ENCODE measurements at places on chromosomes 11 and 22. TPM values are rescaled to one million over a fixed set of nuclear protein-coding genes. Genes with fewer than 3 reads are reported as not detected.

The EWSR1 gene
- 105 TPM for polyA plus RNA-seq

The OR51B2 gene
- not detected for polyA plus RNA-seq

DNA sequence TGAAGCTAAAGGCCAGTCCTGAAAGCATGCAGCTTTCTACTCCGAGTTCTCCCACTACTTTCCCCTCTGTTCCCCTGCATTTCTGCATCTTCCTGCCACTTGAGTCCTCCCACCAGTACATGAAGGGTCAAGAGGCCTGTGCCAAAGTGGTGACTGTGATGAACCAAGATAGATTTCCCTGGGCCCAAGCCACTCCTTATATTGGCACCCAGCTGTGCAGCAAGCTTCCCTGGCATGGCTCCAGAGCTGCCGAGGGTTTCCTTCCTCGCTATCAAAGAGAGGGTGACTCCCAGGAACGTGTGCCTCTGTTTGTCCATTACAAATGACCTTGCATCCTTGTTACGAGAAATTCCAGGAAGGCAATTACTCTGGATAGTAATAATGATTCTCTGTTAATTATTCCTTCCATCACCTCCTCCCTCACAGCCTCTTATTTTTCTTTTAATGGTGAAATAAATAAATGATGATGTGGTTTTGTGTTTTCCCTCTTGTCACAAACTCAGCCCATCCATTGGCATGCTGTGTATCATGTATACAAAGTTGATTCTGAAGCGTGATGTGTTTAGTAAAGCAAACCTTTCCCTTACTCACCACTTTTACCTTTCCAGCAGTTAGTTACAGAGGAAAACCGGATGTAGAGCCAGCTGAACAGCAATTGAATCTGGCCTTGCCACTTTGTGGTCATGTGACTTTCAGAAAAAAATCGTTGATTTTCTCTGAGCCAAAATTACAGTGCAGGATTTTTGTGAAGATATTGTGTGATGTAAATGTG is 8.3 kb downstream of the SRSF8 start:
- H3K36me3 ChIP-seq: no peaks in the 10 kb centered on the region
- DNase-seq: peak; percentile 77
- peak overlapping the region; percentile 26 for H3K27ac ChIP-seq
- no peak overlapping the region for H3K4me3 ChIP-seq
- no peaks in the 10 kb centered on the region for H3K27me3 ChIP-seq

DNA sequence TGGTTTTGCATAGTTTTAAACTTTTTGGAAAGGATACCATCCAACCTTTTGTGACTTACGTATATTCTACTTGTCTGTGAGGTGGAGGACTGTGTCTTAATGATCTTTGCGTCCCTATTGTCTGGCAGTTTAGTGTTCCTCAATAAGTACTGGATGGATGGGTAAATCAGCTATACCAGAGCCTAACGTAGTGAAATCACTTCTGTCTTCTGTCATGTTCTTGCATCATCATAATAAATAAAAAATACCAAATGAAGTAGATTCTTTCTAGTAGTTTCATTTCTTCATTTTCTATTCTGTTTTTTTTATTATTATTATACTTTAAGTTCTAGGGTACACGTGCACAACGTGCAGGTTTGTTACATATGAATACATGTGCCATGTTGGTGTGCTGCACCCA is 66.4 kb downstream of the ACER3 start:
- no peak overlapping the region for H3K4me3 ChIP-seq
- no peaks in the 10 kb centered on the region for H3K4me1 ChIP-seq
- H3K27me3 ChIP-seq: no peaks in the 10 kb centered on the region
- H3K27ac ChIP-seq: no peak overlapping the region
- no peaks in the 10 kb centered on the region for H3K36me3 ChIP-seq

DNA sequence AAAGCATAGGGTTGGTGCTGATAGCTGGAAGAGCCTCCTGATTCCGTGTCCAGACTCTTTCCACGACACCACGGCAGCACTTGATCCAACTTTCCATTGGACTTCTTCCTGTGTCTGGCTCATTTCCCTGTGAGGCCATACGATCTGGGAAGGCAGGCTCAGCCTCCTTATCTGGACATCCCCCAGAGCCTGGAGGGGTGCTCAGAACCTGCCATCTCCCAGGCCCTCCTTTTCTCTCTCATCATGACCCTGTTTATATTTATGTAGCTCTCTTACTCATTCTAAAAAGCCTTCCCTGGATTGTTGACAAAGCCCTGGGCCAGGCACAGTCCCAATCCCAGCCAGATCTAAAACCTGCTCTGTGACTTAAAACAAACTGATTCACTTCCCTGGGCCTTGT is 7.8 kb upstream of the BCL9L start:
- no peak overlapping the region for H3K4me3 ChIP-seq
- H3K27ac ChIP-seq: peak overlapping the region; percentile 51
- peaks cover 20% of the 10 kb centered on the region for H3K4me1 ChIP-seq
- H3K27me3 ChIP-seq: no peaks in the 10 kb centered on the region
- peak; percentile 24 for DNase-seq

DNA sequence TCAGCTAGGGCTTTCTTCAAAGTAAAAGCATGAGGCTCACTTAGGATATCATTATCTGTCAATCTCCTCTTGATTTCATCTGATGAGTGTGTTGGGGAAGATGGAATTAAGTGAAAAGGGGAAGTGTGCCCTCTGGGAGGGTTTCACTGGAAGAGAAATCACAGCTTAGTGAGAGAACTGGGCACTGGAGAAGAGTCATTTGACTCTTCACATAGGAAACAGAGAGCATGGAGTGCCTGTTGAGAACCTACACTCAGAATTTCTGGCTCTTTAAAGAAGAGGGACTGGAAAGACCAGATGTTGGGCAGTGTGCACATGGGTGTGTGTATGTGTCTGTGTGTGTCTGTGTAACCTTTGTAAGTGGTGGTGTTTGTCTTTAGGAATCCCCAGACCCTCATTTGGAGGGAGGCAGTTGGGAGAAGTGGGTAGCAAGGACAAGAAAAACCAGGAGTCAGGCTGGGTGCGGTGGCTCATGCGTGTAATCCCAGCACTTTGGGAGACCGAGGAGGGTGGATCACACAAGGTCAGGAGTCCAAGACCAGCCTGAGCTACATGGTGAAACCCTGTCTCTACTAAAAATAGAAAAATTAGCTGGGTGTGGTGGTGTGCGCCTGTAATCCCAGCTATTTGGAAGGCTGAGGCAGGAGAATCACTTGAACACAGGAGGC is 10.0 kb downstream of the STX3 start:
- H3K36me3 ChIP-seq: no peaks in the 10 kb centered on the region
- no peak for DNase-seq
- H3K4me3 ChIP-seq: no peak overlapping the region
- H3K27me3 ChIP-seq: no peaks in the 10 kb centered on the region

GRCh38 chr11:80473562-80473961 is 1032.7 kb upstream of the TENM4 start:
- H3K36me3 ChIP-seq: no peaks in the 10 kb centered on the region
- no peak overlapping the region for H3K27ac ChIP-seq
- no peaks in the 10 kb centered on the region for H3K27me3 ChIP-seq
- no peak overlapping the region for H3K4me3 ChIP-seq

DNA sequence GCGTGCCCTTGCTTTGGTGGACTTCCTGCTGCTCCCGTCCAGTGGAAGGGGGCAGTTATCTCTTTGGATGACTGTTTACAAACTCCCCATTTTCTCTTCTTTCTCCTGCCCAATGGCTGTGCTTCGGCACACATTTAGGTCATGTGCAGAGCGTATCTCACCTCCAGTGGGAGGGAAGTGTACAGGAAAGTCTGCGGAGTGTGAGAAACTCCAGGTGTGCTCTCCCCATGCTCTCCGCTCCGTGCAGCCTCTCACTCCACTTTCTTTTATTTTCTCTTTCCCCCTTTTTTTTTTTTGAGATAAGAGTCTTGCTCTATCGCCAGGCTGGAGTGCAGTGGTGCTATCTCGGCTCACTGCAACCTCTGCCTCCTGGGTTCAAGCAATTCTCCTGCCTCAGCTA is 11.9 kb upstream of the TEF start:
- no peak overlapping the region for H3K4me3 ChIP-seq
- no peaks in the 10 kb centered on the region for H3K36me3 ChIP-seq
- no peak for DNase-seq
- H3K27me3 ChIP-seq: no peaks in the 10 kb centered on the region
- H3K4me1 ChIP-seq: peaks cover 41% of the 10 kb centered on the region

DNA sequence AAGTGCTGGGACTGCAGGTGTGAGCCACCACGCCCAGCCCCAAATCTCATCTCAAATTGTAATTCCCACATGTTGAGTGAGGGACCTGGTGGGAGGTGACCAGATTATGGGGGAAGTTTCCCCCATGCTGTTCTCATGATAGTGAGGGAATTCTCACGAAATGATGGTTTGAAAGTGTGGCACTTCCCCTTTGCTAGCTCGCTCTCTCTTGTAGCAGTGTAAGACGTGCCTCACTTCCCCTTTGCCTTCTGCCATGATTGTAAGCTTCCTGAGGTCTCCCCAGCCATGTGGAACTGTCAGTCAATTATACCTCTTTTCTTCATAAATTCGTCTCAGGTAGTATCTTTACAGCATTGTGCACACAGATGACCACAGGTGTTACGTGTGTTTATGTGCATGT is 357.8 kb downstream of the CADM1 start:
- H3K4me1 ChIP-seq: no peaks in the 10 kb centered on the region
- no peak for DNase-seq
- H3K27me3 ChIP-seq: peaks cover 3% of the 10 kb centered on the region
